ENCODE measurements at places on chromosomes 12 and 14.

GRCh38 chr14:69428289-69428998 lies 30.0 kb downstream of the SLC39A9 start:
- no peak for DNase-seq

- DNase-seq = no peak
Measured at GRCh38 chr12:132389526-132390286, 60.3 kb upstream of the GALNT9 start.

DNA sequence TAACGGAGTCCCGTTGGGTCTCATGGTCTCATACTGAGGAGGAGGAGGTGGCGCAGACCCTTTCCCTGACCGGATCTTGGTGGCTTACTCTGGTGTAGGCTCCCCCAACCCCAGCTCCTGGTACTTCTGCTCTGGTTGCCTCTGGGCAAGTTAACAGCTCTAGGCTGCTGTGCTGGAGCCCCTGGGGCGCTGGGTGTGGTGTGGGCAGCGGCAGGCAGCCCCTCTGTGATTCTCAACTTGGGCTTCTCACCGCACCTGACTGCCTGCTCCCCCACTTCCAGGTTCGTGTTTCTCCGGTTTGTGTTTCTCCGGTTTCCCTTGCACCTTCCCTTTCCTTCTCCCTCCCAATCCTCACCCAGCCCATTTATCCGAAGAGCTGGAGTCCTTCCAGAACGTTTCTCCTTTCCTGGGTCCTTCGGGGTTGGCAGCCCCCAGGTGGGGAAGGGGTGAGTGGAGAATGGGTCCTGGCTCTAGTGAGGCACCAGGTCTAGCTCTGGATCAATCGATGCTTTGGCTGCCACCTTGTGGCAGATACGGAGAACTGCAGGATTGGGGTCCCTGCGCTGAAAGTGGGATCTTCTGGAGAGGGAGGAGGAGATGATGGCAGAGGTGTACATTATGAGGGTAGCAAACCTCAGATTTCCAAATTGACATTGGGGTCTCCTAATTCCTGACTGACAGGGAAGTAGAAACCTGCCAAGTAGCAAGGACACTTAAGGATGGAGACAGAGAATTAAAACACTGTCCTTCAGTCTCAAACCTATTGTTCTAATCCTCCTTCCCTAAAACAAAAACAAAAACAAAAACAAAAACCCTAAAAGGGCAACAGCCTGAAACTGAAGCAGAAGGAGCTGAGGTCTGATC lies 8.3 kb downstream of the CISTR start:
- DNase-seq = peak; percentile 14

- DNase-seq = no peak
Measured at GRCh38 chr12:25811656-25812126, 146.8 kb upstream of the RASSF8 start.

GRCh38 chr12:6868211-6869048 lies 1.1 kb downstream of the TPI1 start:
- DNase-seq = no peak

- DNase-seq = no peak
Measured at GRCh38 chr12:31363416-31363809, 37.5 kb upstream of the SINHCAF start.

DNA sequence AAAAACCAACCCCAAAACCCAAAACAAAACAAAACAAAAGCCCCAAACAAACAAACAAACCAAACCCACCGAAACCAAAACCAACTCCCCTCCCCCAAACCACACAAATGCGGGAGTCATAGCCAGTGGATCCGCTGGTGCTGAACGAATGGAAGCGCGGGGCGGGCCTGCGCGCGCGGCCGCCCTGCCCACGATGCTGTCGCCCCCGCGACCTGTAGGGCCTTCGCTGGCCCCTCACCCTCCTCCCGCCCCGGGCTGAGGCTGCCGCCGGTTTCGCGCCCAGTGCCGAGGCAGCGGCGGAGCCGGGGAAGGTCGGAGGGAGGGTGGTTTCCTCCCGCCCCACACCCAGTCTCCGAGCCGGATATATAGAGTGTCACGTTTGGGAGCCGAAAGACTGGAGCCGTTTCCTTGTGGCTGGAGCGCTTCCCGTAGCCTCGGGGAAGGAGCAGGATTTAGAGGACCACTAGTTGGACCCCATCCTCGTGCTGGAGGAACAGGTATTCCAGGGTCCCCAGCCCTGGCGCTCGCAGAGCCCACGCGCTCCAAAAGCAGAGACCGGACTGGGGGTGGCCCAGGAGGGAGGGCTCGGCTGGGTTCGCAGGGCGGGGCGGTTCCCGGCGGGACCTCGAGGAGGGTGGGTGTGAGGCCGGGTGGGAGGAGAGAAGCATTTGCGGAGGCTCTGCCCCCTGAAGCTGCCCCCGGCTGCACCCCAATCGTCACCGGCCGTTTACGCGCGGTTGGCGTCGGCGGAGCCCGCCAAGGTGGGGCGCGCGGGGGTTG lies at the start of gene FAR2:
TSS of gene FAR2 (plus strand) at position 368 of the 780 bp plus-strand sequence. CDS start 121,172 bp downstream, outside the sequence.
- DNase-seq = peak; percentile 55

DNA sequence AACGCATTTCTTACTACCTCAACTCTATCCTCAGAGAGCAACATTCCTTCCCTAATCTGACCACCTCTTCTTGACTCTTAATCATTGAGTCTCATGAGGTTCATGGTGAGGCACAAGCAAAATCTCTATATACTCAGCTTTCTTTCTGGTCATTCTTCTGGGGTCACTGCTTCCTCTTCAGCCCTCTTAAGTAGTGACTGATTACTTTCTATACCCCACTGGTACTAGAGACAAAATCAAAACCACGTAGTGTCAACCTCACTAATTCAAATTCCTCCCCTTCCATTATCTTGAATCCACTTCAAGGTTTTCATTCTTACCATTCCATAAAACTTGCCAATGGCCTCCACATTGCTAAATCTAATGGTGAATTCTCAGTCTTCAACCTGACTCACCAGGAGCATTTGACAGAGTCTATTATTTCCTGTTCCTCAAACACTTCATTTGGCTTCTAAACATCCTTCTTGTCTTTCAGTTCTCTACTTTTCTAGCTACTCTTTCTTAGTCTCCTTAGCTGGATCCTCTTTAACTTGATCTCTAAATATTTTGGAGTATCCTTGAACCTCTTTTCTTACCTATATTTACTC lies 6.8 kb downstream of the WDHD1 start:
- no peak for DNase-seq

Measured in NCI-H1105 (cell line).